Activated CD8-positive, alpha-beta T cell treated with anti-CD3 and anti-CD28 coated beads, Interleukin-2, amount 10 ng/mL, durations not matched to agents 7 days and 5 days (primary cell): ENCODE measurements at places on chromosomes 11 and 22.

DNA sequence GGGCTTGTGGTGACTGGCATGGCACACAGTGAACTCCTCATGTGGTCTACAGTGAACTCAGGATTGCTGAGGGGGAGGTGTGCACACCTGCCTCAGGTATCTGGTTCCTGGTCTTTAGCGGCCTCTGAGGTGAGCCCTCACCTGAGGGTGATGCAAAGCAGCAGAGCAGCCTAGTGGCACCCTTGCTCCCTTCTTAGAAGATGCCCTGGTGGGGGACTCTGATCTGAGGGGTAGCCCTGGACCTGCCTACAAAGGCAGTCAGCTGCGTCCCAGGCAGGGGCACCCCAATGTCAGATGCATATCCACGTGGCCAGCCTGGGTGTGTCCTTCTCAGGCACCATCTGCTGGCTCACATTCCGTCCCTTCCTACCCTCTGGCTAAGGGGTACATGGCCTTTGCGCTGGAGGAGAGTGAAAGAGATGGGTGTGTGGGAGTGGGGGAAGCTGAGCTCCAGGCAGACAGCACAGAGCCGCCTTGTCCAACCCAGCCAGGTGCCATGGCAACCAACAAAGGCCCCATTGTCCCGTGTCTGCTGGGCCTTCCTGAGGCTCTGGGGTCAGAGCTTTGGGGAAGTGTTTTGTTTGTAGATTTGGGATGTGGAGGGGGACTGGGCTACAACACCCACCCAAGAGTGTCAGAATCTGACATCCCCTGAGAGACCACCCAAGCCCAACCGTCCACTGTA, 5.8 kb downstream of the PLEKHB1 start:
- DNase-seq = no peak

DNA sequence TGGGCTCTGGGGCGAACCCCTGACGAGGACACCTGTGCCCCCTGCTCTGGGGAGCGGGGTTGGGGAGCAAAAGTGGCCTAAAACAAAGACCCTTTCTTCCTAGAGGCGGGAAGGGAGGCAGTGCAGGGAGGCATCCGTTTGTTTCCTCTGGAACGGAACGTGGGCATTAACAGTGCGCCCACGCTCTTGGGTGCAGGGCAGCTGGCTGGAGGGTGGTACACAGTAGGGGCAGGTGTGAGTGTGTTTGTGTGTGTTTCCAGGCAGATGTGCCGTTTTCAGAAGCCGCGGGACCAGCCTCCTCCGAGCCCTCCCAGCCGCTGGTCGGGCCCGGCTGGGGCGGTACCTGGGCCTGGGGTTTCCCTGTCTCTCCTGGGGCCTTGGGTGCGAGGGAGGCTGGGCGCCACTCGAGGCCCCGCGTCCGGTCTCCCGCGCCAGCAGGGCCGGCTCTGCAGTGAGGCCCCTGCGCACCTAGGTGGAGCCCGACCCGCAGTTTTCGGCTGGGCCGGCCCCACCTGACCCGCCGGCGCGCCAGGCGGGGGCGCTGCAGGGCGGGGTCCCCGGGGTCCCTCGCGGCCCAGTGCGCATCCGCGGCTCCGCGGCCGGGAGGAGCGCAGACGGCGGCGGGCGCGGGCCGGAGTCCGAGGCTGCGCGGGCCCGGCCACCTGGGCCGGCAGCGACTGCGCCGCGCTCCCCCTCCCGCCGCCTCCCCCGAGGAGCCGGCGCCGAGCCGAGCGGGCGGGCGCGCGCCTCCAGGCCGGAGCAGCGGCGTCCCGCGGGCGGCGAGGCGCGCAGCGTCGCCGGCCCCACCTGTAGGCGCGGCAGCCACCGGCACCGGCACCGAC, 1252.7 kb downstream of the BRD1 start:
- DNase-seq = peak; percentile 27

DNA sequence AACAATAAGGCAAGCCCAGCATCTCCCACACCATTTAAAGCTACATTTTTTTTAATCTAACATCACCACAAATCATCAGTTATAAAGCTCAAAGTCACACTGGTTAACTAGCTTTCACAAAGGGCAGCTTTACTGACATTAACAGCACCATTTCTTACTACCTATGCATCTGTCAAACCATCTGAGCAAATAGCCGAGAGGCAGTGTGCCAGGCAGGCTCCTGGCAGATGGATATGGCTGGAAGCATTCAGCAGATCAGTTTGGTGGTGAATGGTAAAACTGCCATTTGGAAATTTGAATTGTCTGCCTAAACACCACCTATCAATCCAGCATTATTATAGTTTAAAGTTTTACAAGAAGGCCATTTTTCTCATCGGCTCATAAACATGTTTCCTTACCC, 131.2 kb downstream of the TTC28 start:
- DNase-seq = no peak

GRCh38 chr11:66489636-66490035, 9.4 kb downstream of the DPP3 start:
- no peak for DNase-seq

DNA sequence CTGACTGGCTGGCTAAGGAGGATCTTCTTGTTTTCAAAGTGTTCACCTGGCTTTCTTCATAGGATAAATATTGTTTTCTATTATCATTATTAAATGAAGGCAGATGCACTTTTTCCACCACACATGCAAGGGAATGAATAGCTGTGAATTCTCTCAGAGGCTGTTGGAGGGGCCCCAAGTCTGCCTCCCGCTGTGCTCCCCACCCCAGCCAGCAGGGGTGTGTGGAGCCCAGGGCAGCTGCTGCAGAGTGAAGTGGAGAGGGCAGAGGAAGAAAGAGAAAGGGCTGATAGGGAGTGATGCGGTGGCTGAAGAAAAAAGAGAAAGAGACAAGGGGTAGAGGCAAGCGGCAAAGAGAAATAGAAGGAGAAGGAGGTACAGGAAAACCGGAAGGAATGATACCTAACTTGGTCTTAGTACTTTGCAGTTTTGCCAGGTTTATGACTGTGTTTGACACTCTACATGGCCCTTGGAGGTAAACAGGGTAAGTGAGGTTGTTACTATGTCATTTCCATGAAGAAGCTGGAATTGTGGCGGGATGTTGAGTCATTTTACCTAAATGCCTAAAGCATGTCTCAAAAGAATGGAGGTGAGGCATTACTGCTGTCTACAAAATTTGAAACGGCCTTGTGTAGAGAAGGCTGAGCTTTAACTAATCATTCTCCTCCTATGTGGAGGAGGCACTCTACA, 145.7 kb upstream of the B3GAT1 start:
- peak; percentile 12 for DNase-seq

GRCh38 chr11:22467741-22468140, 129.6 kb downstream of the SLC17A6 start:
- no peak for DNase-seq

DNA sequence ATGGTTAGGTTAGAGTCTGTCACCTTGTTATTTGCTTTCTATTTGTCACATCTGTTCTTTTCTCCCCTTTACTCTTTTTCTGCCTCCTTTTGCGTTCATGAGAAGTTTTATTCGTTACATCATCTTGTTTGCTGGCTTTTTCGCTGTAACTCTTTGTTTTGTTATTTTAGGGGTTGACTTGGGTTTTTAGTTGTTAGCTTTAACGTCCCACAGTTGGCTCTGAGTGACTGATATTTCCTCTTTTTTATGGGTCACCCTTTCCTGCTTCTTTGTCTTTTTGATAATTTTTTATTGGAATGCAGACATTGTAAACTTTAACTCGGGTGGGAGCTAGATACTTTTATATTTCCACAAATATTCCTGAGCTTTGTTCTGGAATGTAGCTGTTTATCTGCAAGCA, 13.3 kb upstream of the TNNT3 start:
- no peak for DNase-seq

DNA sequence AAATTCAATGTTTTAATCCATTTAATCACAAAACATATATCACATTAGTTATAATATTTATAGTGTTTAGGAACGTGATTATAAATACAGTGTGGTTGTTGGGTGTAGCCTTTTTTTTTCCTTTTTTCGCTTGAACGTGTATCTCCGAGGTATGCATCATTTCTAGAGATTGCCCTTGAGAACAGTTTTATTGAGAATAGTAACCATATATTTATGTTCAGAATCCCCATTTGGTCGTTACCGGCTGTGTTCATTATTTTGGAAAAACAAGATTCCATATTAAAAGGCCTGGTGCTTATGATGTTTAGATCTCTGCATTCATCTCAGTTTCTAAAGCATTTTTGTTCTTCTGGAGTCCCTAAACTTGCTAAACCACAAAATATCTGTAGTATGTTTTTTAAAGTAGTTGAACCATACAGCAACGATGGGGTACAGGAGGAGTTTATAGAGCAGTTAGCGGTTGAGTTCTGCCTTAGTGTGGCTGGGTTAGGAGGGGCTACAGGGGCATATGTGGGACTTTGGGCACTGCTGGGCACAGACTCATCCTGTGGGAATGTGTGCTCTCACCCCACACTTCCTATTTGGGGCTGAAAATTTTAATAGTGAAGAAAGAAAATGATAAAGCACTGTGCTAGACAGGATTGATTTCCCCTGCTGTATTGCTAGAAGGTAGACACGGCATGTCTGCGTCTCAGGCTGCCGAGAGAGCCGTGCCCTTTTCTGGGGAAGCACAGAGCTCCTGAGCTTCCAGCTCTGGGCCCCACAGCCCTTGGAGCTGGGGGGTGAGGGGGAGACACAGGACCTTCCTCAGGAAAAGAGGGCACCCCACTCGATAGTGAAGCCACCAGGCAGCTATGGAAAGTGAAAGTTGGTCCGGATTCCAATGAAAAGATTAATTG, 81.5 kb upstream of the PPARA start:
- no peak for DNase-seq

- DNase-seq = no peak
Measured at GRCh38 chr11:67264877-67265632, 1.2 kb upstream of the GRK2 start.

GRCh38 chr11:11565636-11566035, 56.2 kb downstream of the GALNT18 start:
- no peak for DNase-seq

DNA sequence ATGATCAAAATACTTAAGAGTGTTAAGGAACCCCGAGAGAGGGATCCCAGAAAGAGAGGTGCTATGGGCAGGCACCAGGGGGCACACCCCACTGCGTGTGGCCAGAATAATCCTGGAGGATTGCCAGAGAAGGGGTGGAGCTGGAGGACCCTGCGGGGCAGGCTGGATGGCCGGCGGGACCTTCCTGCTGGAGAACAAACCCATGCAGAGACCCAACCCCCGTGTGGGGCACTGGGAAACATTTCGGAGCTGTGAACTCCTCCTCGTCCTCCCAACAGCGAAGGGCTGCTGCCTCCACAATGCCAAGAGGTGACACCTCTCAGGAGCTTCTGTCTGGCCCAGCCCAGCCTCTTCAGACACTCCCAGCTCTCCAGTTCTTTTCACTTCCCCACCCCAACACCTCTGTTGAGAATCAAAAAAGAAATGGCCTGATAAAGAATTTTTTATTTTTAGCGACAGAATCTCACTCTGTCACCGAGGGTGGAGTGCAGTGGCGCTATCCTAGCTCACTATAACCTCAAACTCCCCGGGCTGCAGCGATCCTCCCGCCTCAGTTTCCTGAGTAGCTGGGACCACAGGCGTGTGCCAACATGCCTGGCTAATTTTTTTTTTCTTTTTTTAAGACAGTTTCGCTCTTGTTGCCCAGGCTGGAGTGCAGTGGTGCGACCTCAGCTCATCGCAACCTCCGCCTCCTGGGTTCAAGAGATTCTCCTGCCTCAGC, 25.6 kb downstream of the RHOD start:
- DNase-seq = no peak

- no peak for DNase-seq
Measured at GRCh38 chr22:49037701-49038245, 789.9 kb downstream of the BRD1 start.

DNA sequence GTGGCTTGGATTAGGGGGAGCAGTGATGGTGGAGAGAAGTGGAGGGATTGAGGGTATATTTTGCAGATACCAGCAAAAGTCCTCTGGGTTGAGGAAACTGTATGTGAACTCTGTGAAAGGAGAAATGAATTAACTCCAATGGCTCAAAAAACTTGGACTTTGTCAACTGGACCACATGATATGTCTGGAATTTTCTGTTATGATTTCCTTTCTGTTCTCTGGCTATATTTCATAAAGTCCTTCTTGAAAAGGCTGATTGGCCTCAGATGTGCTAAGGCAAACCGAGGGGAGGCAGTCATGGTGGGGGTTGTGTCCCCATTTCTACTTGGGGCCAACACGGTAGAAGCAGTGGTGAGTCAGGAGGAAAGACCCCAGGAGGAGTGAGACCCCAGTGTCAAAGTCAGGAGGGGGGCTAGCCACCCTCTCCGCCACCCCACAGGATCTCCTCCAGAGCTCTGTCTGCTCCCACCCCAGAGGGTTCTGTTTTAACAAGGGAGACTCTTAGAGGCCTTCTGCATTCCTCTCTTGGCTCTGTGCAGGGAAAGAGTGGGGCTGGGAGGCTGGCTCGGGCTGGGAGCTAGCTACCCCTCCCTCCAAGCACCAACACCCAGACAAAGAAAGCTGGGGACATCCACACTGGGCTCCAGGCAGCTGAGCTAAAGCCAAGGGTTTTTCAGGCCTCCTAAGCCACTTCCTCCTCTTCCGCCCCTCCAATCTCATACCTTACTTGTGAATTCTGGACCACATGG, 13.8 kb downstream of the CHRDL2 start:
- no peak for DNase-seq

DNA sequence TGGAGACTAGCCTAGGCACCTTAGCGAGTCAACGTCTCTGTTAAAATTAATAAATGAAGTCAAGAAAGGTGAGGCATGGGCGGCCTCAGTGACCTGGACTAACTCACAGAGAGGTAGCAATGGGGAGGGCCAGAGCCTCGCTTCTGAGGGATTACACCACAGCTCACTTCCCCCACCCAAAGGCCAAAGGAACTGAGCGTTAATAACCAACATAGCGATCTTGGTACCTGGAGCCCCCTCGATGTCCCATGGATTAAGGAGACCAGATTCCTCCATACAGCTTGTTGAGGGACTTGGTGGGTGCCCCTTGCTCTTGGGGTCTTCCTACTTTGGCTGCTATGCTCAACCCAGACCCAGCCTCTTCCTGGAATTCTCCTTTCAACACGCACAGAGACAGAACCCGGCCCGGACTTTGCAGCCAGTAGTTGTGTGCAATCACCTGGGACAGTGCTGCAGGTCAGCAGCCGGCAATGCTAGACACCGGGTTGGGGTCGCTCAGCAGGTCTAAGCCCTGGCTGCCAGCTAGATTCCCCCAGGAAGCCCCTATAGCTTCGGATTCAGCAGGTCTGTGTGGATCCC, 70.6 kb downstream of the BCR start:
- DNase-seq = no peak
